ENCODE measurements at places on chromosomes 7 and 10.

GRCh38 chr10:129945064-129945463, 19.0 kb downstream of the EBF3 start:
- DNase-seq: no peak

GRCh38 chr10:118682533-118682932, 72.2 kb downstream of the CACUL1 start:
- no peak for DNase-seq

DNA sequence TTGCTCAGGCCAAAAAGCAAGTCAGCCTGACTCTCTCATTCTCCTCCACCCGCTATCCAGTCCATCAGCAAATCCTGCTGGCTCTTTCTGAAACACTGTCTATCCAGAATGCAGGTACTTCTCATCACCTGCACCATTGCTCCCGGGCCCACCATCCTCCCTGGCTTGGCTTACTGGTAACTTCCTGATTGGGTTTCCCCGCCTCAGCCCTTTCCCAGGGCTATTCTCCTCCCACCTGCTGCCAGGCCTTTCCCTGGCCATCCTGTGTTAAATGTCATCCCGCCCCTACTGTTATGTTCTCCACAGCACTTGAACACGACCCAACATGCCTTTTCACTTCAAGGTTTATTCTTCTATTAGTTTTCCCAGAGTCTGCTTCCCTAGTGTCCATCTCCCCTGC, 124.0 kb downstream of the CNNM2 start:
- DNase-seq: no peak

GRCh38 chr10:61047788-61048560, 104.0 kb upstream of the RHOBTB1 start:
- DNase-seq: no peak

DNA sequence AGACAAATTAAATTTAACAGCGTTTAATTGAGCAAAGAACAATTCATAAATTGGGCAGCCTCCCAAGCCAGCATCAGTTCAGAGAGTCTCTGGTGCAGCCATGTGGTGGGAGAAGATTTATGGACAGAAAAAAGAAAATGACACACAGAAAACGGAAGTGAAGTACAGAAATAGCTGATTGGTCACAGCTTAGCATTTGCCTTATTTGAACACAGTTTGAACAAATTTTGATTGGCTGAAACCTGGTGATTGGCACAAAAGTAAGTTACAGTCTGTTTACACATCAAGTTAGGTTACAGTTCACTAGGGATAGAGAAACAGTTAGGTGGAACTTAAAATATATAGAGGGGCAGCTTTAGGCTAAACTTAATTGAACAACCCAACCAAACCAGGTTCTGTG, 720.1 kb downstream of the TYW1 start:
- no peak for DNase-seq

DNA sequence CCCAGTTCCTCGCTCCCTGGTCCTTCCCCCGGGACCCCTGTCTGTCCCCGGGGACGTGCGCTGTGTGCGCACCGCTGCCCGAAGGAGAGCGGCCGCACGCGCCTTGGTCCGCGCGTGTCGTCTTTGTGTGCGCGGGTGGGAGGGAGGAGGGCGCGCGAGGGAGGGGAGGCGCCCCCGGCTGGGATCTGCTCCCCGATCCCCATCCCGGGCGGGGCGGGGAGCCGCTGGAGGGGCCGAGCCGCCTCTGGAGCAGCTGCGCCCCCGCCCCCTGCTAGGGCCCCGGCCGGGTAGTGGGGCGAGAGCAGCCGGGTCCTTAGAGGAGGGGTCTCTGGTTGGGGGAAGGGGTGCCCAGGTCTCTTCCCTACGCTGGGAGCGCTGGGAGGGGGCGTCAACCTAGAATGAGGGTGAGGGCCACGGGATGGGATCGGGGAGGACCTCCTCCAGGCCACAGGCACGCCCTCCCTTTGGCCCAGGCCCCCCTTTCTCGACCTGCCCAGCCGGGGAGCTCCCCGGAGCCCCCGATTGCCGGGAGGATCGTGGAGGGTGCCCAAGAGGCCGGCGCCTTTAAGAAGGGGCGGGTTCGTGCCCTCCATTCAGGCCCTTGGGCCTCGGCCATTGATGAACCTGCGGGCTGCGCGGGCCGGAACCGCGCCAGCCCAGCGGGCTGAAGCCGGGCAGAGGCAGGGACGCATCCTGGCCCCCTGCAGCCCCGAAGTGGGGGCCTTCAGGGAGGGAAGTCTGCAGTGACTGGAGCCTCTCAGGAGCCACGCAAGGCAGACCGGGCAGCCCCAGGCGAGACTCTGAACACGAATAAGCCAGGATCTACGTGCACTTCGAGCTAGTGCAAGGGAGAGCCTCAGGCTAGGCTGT, 678 bp downstream of the SH2B2 start:
- peak; percentile 20 for DNase-seq

- no peak for DNase-seq
Observed at GRCh38 chr7:159113056-159113455, 31.6 kb downstream of the VIPR2 start.

GRCh38 chr10:99520847-99521764, 11.6 kb upstream of the NKX2-3 start:
- no peak for DNase-seq

DNA sequence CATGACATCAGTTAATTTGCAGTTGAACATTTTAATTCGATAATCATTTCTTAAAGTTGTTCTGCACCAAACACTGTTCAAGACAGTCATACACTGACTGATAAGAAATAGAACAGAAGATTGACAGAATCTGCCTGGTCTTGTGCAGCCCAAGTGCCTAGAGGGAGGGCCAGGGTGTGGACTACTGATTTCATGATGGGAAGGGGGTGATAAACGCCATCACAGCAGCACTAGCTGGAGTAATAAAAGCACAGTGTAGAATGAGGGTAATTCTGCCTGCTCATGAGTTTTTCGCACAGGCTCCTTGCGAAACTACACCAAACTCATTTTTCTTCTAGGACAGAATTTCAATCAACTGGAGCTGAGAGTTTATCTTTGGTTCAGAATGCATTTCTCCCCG, 270.1 kb downstream of the ARL4A start:
- DNase-seq: no peak

GRCh38 chr7:7996568-7996967, 28.0 kb downstream of the GLCCI1 start:
- peak; percentile 15 for DNase-seq

DNA sequence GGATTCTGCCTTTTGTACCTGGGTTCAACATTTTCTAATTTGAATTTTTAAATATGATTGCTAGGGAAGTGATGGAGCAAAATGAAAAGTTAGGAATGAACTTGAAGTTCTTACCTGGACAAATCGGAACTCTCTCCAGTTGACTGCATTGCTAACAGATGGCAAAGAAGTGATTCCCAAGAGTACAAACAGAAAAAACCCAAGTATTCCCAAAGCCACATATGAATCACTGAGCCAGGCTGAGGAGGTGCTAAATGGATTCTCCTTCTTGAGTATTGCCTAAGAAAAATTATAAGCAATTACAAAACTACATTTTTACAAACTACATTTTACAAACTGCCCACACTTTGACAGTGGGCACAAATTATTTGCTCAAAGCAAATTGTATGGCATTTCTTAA, 25.9 kb downstream of the STEAP4 start:
- no peak for DNase-seq

GRCh38 chr10:71963351-71964097, 671 bp upstream of the CHST3 start:
- DNase-seq: no peak
